SW 1271 (cell line): ENCODE measurements at places on chromosomes 3 and 15.

DNA sequence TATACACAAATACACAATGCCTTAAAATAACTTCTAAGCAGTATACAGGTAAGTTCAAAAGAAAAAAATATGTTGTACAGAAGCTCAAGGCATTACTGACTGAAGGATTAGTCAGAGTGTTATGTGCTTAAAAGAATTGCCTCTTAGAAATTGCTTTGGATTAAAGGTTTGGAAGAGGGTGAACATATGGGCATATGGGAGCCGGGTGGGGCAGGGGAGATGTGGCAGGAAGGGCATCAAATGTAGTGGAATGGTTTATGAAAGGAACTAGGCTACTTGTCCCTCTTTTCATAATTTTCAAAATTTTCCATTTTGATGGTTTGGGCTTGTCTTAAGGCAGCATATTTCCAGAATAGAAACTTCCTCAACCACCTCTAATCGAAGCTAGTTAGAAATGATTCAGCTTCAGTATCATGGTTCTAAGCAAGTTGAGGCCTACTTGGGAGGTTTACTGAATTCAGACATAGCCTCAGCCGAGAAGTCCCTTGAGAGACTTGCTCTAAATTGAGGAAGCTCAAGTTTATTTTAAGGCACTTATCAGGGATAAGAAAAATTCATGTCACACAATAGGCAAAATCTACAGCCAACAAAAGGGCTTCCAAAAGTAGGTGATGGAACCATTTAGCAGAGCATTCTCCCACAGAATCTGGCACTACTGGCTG is 10.1 kb upstream of the GOLGB1 start:
- no peak for DNase-seq

GRCh38 chr3:53815651-53816050 is 30.6 kb downstream of the CHDH start:
- no peak for DNase-seq

- no peak for DNase-seq
These were observed 40.3 kb upstream of the BNC1 start for GRCh38 chr15:83324799-83325198.

DNA sequence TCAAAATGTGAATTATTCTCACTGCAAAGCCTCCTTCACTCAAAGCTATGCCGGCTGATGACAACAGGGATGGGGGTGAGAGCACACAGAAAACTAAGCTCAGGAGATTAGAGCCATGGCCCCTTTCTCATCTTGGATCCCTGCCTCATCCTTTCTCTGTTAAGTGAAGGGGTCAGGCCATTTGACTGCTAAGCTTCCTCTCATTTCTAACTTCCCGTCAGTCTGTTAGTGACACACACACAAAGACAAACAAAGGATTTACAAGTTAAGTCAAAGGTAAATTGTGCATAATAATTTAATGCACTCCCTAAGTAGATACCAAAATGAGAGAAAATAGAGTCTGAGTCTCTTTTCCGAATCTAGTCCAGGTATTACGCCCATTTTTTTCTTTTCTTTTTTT is 1.2 kb downstream of the SS18L2 start:
- DNase-seq, result no peak

- no peak for DNase-seq
These were observed 8.0 kb upstream of the CCDC33 start for GRCh38 chr15:74227968-74228722.

GRCh38 chr3:124764746-124765145 is 34.5 kb downstream of the UMPS start:
- no peak for DNase-seq
